ENCODE measurements at places on chromosomes 2 and 18.

DNA sequence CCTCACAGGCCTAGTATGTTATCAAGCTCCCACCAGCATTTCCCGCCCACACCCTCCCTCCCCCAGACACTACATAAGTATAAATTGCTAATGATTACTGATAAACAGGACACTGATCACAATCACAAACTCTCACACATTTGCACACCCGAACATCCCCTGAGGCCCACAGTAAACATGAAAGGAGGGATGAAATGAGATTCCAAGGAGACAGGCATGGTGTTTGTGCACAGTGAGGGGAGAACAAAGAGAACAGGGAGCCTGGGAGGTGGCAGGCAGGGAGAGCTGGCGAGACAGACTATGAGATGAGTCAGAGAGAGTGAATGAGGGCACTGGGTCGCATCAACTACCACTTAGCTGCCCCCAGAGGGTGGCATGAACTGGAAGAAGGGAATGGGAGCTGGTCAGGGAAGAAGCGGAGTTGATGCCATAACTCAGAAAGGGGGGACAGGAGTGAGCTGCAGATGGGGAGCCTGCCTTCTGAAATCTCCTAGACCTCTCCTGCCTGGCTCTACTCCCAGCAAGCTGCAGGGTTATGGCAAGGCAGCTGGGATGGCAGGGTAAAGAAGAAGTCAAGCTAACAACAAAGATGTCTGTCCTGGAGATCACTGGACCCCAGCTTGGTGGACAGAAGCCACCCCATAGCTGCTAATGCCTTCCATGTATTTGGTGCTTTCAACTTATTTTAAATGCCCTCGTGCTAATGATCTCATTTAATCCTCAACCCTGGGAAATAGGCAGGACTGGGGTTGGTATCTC, 5.1 kb downstream of the KIF3C start:
- DNase-seq = no peak

GRCh38 chr2:216436383-216436782, 24.1 kb downstream of the SMARCAL1 start:
- DNase-seq = no peak

GRCh38 chr2:111662771-111663470, 221.1 kb downstream of the ANAPC1 start:
- peak; percentile 28 for DNase-seq

- DNase-seq = no peak
These were observed 162.7 kb upstream of the ETAA1 start for GRCh38 chr2:67234440-67234839.

DNA sequence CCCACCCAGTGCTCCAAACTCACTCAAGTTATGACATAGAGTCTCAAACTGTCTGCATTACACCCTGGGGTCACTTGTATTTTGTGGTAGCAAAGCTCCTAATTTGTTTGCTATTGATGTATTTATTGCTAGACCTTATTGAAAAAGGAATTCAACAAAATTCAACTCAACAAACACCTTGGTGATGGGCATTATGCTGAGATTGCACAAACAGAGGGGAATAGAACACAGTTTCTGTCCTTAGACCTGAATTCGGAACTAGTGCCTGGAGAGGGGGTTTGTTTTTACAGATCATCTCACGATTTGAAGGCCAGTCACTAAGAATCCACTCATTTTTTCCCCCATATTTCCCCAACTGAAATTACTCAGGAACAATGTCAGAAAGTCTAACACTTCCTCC, 53.5 kb upstream of the MAPK4 start:
- DNase-seq = no peak

GRCh38 chr2:145584353-145584752, 1064.4 kb upstream of the ZEB2 start:
- no peak for DNase-seq

- no peak for DNase-seq
These were observed 234.2 kb upstream of the NETO1 start for GRCh38 chr18:73101977-73102376.

DNA sequence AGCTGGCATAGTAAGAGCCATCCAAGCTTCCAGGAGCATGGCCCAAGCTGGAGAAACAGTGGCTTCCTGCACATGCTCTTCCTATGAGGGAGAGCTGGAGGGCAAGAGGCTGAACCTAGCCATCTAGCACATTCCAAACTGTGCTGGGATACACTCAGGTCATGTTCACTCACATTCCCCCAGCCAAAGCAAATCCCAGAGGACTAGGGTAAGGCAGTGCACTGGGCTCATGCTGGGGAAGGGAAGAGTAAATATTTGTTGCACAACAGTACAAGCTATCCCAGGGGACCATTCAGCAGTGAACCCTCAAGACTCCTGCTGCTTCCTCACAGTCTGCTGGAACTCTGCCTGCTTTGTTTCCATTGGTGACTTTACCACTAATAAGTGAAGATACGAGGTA, 20.7 kb upstream of the GYPC start:
- DNase-seq = no peak

DNA sequence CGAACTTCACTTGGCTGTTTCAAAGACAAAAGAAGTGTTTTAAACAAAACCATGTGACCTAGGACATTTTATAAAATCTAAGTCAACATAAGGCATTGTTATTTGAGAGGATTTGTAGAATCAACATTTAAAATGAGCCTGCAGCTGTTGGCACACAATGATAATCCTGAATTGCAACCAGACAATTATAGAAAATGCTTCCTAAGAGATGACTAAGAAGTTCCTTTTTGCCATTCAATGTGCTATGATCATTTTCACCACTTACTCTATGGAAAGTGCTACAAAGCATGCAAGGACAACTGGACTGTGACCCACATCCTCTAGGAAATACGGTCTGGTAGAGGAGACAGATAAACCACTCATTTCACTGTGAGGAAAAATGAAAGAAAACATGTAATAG, 246.4 kb downstream of the CDH20 start:
- DNase-seq = no peak

- DNase-seq = no peak
These were observed 363 bp upstream of the RFTN2 start for GRCh38 chr2:197675711-197676188.

- no peak for DNase-seq
These were observed 47.9 kb downstream of the RAB3GAP1 start for GRCh38 chr2:135099802-135100483.

DNA sequence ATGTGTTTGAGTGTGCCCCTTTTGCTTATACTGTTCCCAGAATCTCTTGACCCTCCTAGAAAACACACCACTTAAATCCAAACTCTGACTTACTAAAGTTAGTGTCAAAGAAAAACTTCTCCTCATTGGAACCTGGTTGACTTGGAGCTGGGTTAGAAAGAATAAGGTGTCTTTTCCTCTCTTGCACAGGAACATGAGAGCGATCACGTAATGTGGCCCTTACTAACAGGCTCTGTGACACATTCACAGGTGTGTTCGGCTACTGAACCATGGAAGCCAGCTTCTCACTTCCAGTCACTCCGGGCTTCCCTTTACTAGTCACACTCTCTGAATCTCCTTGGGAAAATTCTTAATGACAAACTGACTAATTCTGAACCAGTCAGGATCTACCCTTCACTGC, 5.4 kb upstream of the POU3F3 start:
- no peak for DNase-seq

GRCh38 chr2:166969486-166969885, 81.2 kb downstream of the XIRP2 start:
- DNase-seq = no peak

GRCh38 chr2:136242687-136243277, 124.8 kb upstream of the CXCR4 start:
- DNase-seq = peak; percentile 26

DNA sequence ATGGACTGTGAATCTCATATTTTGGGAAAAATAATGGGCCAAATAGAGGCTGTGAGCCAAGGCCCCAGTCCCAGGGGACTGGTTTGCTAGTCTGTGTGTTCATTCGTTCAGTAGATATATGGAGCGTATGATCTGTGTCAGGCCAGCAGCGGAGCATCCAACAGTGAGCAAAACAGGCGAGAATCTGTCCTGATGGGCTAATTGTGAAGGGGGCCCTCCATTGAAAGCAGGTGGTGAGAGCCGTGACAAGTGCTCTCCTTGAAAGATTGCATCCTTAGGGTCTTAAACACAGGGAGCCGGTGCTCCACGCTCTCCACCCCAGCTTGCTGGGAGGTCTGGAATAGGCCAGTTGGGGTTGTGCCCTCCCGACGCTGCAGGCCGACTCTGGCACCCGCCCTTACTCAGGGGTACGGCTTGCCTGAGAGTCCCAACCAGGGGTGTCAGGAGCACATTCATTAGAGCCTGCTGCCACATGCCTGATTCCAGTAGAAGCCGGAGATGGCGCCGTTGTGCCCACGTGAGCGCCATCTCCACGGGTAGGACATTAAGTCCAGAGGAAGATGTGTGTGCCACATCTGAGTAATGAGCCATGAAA, 213.3 kb downstream of the SH3RF3 start:
- no peak for DNase-seq

DNA sequence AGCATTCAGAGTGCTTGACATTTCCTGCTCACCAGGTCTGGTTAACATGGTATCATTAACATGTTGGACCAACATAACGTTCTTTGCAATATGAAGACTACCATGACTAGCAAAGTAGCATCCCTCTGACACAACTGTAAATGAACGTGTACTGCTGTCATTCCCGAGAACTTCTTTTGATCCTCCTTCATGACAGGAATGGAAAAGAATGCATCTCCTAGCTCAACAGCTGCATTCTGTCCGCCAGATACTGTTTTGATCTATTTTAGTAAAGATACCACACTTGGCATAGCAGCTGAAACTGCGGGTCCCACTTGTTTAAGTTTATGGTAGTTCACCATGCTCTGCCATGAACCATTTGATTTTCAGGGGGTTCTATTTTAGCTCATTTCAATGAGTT, 144.2 kb upstream of the PARD3B start:
- no peak for DNase-seq

DNA sequence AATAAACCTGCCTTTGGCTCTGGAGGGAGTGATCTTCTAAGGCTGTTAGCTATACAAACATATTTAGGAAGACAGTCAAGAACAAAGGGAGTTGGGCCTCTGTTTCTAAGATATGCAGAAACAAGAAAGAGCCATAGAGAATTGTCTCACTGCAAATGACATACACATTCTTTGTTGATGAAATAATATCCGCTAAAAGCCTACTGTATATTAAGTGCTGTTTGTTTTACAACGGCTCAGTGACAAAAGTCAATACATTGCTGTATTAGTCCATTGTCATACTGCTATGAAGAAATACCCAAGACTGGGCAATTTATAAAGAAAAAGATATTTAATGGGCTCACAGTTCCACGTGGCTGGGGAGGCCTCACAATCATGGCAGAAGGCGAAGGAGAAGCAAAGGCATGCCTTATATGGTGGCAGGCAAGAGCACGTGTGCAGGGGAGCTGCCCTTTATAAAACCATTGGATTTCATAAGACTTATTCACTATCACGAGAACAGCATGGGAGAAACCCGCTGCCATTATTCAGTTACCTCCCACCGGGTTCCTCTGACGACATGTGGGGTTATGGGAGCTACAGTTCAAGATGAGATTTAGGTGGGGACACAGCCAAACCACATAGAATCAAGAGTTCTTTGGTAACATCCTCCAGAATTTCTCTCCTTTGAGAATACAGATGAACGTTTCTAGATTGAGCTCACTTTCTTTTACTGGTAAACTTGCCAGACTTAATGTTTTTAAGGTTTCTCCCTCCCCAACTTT, 157.8 kb downstream of the PIK3C3 start:
- DNase-seq = no peak

DNA sequence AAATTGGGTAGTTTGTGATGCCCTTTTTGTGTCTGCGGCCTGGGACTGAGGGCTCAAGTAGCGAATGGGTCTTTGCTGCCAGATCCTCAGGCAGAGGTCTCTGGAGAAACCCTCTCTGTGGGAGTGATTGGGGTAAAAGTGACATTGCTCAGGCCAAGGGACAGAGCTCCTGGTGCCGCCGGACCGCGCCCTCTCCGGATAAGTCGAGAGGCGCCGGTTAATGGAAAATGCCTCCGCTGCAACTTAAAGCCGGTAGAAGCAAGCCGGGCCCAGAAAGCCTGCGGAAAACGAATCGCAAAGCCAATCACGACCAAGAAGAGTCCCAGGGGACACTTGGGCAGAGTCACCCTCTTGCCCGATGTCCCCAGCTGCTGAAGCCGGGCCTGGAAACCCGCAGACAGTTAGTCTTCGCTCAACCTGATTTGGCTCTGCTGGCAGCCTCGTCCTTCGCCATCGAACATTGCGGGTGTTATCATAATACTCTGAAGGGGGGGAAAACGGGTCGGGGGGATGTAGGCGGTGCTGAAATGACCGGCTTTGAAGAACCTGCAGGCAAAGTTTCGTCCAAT, 352 bp upstream of the HOXD12 start:
- no peak for DNase-seq

- no peak for DNase-seq
These were observed 133.7 kb upstream of the ID2 start for GRCh38 chr2:8548065-8548618.

DNA sequence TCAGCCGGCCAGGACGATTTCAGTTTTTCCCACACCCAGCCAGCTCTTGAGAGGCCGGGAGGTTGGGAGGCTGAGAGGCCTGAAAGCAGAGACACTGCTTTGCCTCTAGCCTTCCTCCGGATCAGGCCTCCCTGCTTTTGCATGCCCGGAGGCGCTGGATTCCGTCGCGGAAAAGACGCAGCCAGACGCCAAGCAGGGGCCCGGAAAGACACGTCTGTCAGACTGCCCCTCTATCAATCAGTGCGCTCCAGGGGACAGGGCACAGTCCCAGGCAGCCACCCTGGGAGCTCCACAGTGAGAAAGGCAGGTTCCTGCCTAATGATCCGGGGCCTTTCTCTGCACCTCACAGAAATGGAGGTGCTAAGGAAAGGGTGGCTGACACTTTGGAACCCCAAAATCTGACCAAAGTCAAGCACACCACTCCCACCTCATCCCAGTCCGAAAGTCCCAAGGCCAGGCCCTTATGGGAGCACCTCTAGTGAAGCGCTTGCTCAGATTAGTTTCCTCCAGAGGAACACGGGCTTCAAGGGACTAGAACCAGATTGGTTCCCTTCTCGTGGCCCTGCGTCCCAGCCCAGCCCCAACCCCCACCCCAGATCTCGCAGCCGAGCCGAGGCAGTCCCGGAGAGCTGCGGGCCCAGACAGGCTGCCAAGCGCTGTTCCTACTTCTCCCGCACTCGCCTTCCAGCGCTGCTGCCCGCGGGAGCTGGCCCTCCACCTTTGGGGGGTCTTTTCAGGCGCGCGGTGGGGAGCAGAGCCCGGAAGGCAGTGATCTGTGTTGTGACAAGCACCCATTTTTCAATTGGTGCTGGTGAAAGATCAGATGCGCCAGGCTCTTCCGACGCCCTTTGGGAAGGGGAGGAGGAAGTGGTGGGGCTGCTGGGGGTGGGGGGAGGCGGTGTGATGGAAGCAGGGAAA, 5.0 kb downstream of the DLX1 start:
- no peak for DNase-seq

- no peak for DNase-seq
These were observed 2.7 kb upstream of the TMBIM1 start for GRCh38 chr2:218295029-218295428.

DNA sequence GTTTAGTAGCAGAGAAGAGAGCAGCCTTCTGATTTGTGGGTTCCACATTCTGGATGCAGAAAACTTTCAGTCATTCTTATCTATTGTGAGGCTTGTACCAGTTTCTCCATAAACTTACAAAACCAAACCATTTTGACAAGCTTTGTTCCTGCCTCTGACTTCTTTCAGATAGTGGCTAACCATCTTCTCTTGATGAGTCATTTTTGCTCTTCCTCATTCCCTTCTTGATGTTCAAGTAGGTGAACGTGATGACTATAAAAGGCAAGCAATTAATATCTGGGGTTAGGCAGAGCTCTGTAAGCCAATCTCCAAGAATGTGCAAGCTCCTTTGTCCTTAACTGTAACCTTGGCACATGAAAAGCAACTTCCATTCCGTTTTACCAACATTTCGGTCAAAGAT, 2083.1 kb upstream of the PIK3C3 start:
- DNase-seq = no peak

All from stimulated activated CD4-positive, alpha-beta T cell treated with anti-CD3 and anti-CD28 coated beads, Interleukin-12 subunit alpha, Interleukin-12 subunit beta, amount 100 ng/mL, for 48 hours (primary cell).